ENCODE measurements at places on chromosomes 3 and 15. TPM values are rescaled to one million over a fixed set of nuclear protein-coding genes. Genes with fewer than 3 reads are reported as not detected.

Gene GABRA5
- not detected for total RNA-seq

Gene GNB5
- 75.6 TPM for total RNA-seq

Gene CYP19A1
- not detected for total RNA-seq

Gene ACOX2
- total RNA-seq, result 0.21 TPM

Gene ERC2
- 0.34 TPM for total RNA-seq

Gene LRRN1
- total RNA-seq, result under 0.01 TPM

Gene AGBL1
- total RNA-seq, result not detected

Gene MCTP2
- total RNA-seq, result 28.4 TPM

Gene NAALADL2
- 0.34 TPM for total RNA-seq

Gene TNFSF10
- 191 TPM for total RNA-seq

Gene INSYN1
- 1.7 TPM for total RNA-seq

Gene ZNF860
- total RNA-seq, result 3.8 TPM

Gene PCNP
- total RNA-seq, result 163 TPM

Gene ANKRD63
- total RNA-seq, result not detected

Gene ST3GAL6
- 1.4 TPM for total RNA-seq

Gene FETUB
- not detected for total RNA-seq

Gene EPHA3
- total RNA-seq, result 0.14 TPM

Gene LSAMP
- not detected for total RNA-seq

Gene SLC28A2
- not detected for total RNA-seq

Gene GOLGA8S
- total RNA-seq, result not detected

Gene ITPKA
- 1.7 TPM for total RNA-seq

Gene MORC1
- total RNA-seq, result not detected

Gene DNAH12
- total RNA-seq, result under 0.01 TPM

Gene CMTM8
- 1.4 TPM for total RNA-seq

Gene PPP1R14D
- not detected for total RNA-seq

Gene PDE12
- 26.8 TPM for total RNA-seq

Gene ATP13A5
- not detected for total RNA-seq

Gene GJD2
- not detected for total RNA-seq

Gene ZKSCAN7
- total RNA-seq, result 7.8 TPM

Gene ACAN
- not detected for total RNA-seq

Gene SGO1
- total RNA-seq, result 0.14 TPM

Gene SELENOK
- total RNA-seq, result 13.5 TPM

Gene ITIH3
- not detected for total RNA-seq

Gene TTLL13
- total RNA-seq, result 0.07 TPM

Gene GABRG3
- not detected for total RNA-seq

Gene OR5K3
- total RNA-seq, result not detected

Data from nasal cavity respiratory epithelium epithelial cell of viscerocranial mucosa (primary cell).